Activated CD4-positive, alpha-beta T cell treated with anti-CD3 and anti-CD28 coated beads, Interleukin-2, amount 50 U/mL, for 24 hours (primary cell): ENCODE measurements at places on chromosomes 6 and 20.

DNA sequence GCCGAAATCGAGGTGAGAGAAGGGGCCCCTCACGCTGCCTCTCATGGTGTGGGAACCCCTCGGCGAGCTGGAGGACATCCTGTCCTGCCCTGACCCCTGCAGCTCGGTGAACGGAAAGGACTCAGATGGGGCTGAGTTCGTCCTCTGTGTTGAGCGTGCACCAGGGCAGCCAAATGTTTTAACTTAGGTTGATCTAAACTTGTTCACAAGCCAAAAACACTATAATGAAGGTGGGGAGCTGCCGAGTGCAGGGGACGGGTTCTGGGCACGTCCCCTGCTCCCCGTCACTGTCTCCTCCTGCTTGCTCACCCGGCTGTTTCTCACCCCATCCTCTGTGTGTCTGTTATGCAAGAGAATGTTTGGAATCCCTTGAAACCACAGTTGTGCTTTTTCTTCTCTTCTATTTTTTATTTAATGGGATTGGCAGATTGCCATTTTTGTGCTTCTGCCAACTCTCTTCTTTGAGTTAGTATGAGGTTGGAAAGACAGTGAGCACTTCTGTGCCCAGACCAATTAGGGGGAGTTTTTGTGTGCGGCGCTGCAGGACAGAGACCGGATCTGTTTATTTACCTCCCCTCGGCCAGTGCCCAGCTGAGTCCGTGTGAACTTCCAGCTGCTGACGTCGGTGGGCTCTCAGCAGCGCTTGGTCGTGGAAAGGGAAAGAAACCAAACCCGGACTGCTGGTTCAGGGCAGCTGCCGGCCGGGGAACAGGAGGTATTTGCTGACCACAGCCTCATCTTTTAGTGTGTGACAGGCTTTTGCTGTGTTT, 158.1 kb downstream of the DTNBP1 start:
- no peak for DNase-seq

DNA sequence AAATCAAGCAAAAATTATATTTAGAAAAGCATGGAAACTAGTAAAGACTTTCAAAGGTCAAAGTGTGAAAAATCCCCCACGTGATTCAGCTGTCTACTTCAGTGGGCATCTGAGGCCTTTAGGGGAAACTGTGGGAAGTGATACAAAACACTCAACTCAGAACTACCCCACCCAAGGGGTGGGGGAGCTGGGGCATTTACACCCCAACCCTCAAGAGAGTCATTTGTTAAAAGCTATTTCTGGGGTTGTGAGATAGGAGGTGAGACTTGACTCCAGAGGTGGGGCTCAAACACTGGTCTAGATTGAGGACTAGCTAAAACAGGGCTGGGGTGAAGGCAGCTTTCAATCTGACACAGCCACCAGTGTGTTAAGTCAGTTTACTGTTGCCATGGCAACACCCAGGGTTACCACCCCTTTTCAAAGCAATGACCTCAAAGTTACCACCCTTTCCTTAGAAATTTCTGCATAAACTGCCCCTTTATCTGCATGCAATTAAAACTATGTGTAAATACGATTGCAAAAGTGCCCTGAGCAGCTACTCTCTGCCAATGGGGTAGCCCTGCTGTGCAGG, 9.9 kb upstream of the GTSF1L start:
- DNase-seq: no peak

- DNase-seq: no peak
Measured at GRCh38 chr20:717271-717670, 41.7 kb upstream of the SCRT2 start.

GRCh38 chr6:22550971-22551670, 18.2 kb upstream of the HDGFL1 start:
- DNase-seq: no peak

GRCh38 chr6:158789115-158789917, 29.9 kb downstream of the EZR start:
- DNase-seq: no peak

GRCh38 chr6:21524201-21524600, 69.3 kb upstream of the SOX4 start:
- no peak for DNase-seq

GRCh38 chr6:4472969-4473642, 303.1 kb upstream of the CDYL start:
- no peak for DNase-seq

- DNase-seq: no peak
Measured at GRCh38 chr6:168514216-168514615, 73.2 kb downstream of the SMOC2 start.

- no peak for DNase-seq
Measured at GRCh38 chr20:57600320-57601210, 19.7 kb downstream of the ZBP1 start.

GRCh38 chr6:85458782-85459181, 8.9 kb downstream of the NT5E start:
- no peak for DNase-seq

DNA sequence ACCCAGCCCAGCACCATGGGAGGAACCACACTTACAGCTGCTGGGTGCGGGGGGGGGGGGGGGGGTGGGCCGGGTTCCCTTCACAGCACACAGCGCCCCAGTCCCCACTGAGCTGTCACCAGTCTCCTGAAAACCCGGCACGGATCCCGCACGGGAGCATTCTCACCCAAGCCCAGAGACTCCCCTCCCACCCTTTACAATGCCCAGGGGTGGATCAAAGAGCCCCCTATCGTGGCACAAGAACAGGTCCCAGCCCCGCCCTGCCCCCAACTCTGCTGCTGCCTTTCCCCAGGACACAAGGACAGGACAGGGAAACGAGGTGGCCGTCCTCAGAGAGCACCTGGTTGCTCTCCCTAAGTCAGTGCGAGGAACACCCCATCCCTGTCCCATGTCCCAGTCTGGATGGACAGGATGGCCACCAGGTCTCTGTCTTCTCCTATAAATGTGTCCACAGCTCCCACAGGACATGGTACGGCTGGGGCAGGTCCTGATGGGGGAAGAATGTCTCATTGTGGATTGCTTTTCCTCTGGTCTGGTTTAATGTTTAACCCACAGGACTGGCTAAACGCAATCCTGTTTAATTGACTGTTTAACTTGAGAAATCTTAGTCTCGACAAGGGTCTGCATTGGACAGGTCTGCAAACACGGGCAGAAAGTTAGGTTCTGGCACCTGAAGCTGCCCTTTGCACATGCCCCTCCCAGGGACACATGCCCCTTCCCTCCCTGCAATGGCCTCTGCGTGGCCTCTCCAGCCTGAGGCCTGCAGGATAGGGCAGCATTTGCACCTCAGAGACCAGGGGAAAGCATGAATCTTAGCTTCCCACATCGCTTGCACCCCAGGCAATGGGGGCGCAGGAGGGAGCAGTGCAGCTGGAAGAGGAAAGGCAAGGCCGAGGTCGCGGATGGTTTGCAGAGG, 45.3 kb downstream of the DACT2 start:
- no peak for DNase-seq

GRCh38 chr20:17956099-17956685, 12.4 kb downstream of the SNX5 start:
- no peak for DNase-seq

DNA sequence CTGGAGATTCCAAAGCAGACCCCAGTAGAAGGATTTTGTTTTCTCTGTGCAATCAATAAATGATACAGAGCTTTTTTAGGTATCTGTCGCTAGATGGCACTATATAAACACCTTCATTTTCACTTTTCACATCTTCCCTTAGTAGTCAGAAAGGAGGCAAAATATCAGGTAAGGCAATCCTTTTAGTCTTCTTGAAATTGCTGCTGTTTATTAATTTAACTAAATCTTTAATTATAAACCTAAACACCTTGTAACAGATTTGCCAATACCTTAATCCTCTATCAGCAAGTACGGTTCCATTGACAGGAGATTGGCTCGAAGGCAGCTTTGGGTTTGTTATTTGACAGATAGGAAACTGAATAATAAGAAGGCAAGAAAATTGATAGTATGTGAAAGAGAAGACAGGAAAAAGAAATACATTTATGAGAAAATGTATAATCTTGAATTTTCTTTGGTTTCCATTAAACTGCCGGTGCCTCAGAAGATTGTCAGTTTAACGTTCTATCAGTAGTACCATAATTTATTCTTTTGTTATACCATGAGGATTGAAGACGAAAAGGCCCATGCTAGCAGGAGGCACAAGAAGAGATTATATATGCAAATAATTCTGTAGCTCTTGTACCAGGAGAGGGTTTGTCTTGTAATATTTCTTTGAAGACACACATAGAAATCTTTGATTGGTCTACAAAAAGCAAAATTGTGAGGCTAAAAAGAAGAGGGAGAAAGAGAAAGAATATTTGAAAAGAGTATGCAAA, 23.5 kb upstream of the IBTK start:
- no peak for DNase-seq

DNA sequence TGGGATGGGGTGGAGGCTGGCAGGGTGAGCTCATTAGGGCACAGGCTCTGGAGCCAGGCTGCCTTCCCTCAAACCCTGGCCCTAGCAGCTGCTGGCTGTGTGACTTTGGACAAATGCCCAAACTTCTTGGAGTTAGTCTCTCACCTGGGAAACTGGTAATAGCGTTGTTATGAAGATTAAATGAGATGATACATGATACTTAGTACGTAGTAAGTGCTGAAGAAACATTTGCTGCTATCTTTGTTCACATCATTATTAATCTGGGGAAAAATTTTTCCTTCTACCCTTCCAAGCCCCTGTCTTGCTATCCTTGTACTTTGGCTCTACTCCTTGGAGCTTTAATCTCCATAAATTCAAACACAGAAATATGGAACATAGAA, 22.3 kb upstream of the PPARD start:
- DNase-seq: no peak

GRCh38 chr6:51429017-51429712, 610.5 kb downstream of the TFAP2B start:
- no peak for DNase-seq

GRCh38 chr20:4546786-4547185, 174.9 kb upstream of the PRND start:
- no peak for DNase-seq

DNA sequence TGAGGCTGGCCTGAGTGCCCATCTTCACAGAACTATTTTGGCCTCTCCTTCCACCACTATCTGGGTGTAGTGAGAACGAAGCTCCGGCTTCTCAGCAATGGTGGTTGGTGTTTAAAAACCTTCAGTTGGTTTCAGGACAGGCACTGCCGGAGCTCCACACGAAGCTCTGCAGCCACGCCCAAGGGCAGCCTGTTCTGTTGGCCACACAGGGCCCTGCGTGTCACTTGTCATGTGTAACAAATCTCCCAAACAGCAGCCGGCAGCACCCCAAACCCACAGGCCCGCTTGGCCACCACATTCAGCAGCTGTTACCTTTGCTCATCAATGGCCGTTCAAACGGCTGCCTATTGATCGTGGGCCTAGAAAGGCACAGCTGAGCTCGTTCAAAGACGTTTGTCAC, 97.5 kb downstream of the ERMARD start:
- DNase-seq: no peak

DNA sequence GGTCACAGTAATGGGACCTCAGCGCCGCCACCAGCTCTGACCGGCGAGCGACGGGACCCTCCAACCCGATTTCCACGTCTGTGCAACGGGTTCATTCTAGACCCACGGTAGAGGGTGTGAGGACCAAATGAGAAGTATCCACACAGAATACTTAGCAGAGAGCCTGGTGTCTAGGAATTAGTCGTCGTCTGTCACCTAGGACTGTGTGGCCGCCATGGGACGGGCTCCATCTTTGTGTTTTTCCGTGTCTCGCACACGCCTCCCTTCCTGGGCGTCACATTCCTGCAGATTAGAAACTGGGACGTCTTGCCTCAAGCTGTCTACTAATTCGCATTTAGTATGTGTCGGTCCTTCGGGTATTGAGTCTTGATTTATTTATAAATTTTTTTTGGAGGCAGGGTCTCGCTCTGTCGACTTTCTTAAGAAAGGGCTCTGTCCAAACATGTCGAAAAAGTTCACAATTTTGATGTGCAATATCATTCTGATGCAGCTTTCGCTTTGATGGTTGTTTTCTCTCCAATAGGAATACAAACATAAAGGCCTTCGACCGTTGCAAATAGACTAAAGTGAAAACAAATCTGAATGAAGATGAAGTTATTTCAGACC, 563 bp downstream of the MGME1 start:
- no peak for DNase-seq

GRCh38 chr20:48242623-48243022, 457.3 kb upstream of the SULF2 start:
- DNase-seq: no peak

DNA sequence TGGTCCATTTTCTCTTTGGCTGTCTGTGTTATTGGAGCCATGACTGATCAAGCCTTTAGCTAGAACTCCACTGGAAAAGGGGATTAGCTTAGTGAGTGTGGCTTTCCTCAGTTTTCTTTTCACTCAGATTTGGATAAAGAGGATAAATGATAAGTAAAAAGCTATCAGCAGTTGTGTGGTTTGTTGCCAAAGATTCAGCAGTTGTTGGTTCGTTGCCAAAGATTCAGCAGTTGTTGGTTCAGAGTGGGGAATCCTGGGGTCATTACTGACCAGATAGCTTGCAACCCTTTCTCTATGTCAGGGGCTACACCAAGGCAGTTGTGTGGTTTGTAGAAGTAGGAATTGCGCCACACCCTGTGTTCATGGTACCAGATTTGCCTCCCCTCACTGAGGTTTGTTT, 107.7 kb upstream of the SCP2D1 start:
- DNase-seq: no peak

DNA sequence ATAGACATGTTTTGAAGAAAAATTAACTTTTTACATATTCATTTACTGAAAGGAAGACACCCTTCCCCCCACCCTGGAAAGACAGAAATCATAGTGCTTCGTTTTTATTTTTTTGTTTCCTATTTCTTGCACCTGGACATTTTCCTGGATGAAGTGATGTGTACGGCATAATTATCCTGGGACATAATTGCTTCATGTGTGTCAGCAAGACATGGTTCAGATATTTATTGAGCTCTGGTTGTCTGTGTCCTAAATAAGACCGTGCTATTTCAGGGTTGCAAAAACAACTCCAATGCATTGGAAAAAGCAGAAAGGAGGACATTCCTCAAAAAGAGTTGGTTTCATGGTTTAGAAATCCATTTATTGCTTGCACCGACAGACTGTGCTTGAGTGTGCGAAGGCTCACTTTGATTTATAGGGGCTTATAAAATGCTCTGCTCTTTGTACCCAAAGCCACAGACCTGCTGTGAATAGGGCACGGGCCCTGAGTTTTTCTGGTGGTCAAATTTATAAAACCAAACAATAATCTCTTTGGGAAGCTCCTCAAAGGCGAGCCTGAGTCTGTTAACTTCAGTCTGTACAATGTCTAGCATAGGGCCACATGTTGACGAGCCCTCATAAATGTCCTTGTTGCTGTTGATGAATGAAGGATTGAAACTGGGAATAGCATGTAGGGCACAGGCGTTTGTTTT, 179.5 kb downstream of the SOX4 start:
- DNase-seq: no peak

DNA sequence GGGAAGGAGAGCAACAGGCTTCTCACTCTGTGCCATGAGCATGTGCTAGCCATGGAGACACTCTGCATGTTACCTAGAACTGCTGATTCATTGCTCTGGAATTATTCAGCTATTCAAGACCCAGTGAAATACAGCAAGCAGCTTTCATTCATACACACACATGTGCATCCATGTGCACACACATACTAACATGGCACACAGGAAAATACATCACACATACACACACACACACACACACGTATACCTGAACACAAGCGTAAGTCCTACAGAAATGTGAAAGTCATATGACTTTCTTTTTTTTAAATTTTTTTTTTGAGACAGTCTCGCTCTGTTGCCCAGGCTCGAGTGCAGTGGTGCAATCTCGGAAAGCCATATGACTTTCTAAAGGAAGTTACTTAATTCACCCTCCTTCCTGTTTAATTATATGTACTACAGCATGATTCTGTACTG, 108.2 kb upstream of the NFATC2 start:
- no peak for DNase-seq
